A172 (cell line): ENCODE measurements at places on chromosomes 6 and 20.
A peak's percentile ranks its signal among the peaks of the same experiment; 100 is the strongest.

- DNase-seq: no peak
These were observed 87.8 kb upstream of the SIRPA start for GRCh38 chr20:1807394-1807793.

DNA sequence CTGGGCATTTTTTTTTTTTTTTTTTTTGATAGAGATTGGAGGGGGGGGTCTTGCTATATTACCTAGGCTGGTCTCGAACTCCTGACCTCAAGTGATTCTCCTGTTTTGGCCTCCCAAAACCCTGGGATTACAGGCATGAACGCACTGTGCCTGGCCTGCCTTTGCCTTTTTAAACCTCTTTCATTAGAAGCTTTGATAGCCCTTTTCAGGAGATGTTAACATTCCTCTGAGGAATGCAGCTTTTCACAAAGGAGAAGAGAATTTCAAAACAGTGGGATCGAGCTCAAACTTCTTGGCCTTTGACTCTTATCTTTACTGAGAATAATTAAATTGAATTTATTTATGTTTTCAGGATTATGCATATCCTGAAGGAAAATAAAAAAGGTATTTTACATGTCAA is 31.3 kb downstream of the SLC26A8 start:
- no peak for DNase-seq

DNA sequence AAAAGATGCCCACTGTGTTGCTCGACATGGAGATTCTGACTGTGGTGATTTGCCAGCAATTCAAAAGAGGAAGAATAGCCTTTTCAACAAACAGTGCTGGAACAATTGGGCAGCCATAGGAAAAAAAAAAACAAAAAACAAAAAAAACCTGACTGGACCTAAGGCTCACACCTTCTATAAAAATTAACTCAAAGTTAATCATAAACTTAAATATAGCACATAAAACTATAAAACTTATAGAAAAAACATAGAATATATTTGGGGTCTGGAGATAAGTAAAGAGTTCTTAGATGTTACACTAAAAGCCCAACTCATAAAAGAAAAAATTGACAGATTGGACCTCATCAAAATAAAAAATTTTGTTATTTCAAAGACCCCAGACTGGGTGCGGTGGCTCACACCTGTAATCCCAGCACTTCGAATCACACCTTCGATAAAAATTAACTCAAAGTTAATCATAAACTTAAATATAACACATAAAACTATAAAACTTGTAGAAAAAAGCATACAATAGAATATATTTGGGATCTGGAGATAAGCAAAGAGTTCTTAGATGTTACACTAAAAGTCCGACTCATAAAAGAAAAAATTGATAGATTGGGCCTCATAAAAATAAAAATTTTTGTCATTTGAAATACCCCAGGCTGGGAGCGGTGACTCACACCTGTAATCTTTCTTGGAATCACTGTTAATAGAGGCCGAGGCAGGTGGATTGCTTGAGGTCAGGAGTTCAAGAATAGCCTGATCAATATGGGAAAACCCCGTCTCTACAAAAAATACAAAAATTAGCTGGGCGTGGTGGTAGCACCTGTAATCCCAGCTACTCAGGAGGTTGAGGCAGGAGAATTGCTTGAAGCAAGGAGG is 115.6 kb upstream of the FAM83B start:
- DNase-seq: no peak

DNA sequence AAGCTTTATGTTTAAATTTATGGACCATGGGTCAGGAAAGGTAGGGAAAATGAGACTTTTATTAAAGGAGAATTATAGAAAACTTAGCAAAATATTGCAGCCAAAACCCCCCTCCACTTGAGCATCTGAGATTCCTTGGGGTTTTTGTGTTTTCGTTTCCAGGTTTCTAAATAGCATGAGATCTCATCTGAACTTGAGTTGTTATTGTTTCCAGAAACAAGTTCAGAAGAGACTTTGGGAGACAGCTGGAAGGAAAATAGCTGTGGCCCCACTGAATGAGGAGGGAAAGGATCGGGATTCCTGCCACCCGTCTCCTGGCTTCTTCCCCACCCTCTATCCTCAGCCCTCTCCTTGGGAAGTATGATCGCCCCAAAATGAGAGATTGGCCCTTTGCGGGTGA is 75.5 kb downstream of the TBC1D7 start:
- no peak for DNase-seq

DNA sequence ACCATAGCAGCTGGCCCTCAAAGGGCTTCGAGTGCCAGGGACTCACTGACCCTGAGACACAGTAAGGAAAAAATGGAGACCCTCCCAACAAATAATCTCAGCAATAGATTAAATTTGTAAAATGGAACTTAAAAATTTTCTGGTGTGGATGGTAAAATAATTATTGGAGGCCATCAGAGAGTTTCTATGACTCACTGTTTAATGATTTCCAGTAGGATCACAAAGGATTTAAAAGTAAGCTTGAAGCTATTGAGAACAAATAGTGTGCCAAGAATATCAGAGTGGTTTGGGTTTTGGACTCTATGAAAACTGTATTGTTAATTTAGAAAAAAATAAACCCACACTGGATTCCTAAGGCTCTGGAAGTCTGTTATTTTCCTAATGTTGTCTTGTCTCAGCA is 115.2 kb upstream of the AKIRIN2 start:
- no peak for DNase-seq

DNA sequence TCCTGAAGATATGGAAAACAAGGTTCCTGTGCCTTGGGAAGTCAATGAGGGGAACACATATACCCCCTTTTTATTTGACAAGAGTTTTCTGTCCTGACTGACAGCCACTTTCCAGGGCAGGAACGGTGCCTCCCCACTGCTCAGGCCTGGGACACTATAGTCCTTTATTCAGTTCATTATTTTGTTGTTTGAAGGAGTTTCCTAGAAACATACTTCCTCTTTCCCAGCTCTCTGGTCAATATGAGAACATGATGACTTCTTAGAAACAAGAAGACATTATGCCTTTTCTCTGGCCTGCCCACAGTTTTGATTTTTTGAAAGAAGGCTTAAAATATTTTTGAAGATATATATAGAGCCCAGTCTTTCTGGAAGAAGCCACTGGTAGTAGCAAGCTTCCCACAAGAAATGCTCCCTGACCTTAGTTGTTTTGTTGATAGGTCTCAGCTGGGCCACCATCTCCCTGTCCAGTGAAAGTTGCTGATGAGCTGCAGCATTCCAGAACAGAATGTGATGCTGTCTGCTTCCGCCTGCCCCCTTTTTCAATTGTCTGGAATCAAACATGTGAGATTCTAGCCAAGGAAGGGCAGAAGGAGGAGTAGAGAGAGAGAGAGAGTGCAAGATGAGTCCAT is 350.0 kb upstream of the PRND start:
- DNase-seq: no peak

GRCh38 chr6:169344750-169345065 is 91.1 kb upstream of the THBS2 start:
- no peak for DNase-seq

- no peak for DNase-seq
These were observed 24.1 kb upstream of the FOXC1 start for GRCh38 chr6:1585669-1586049.

DNA sequence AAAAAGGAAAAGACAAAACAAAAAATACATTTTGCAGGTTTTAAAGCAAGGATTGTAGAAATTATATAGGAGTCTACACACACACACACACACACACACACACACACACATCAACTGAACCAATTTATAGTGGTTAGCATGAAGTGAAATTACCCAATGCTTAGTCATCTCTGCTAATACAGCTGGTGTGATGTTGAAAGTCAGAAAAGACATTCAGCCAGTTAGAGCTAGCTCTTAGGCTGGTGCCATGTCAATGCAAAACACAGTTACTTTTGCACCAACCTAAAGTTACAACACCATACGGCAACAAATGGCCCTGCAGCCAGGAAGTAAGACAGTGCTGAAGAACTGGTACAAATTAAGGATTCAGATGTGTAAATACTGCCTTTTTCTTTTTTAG is 15.2 kb downstream of the FAM210B start:
- DNase-seq: peak; percentile 85

- DNase-seq: no peak
These were observed 100.3 kb downstream of the TMEM242 start for GRCh38 chr6:157223021-157223430.

GRCh38 chr6:39051399-39052122 is 3.0 kb downstream of the GLP1R start:
- peak; percentile 6 for DNase-seq

DNA sequence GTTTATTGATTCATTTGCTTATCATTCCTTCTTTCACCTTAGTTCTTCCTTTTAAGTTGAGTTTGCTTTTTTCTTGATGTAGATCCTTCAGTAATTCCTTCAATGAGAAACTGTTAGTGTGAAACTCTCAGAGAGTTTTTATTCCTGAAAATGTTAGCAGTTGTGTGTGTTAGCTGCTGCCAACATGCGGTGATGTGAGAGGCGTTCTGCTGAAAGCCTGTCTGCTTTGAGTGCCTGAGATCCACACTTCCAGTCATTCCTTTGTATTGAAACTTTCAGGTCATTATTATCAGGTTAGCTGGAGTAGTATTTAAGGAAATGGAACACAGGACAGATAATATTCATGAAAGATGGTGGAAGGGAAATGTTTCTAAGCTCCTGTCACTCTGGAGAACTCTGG is 70.0 kb upstream of the SUPT3H start:
- DNase-seq: no peak

DNA sequence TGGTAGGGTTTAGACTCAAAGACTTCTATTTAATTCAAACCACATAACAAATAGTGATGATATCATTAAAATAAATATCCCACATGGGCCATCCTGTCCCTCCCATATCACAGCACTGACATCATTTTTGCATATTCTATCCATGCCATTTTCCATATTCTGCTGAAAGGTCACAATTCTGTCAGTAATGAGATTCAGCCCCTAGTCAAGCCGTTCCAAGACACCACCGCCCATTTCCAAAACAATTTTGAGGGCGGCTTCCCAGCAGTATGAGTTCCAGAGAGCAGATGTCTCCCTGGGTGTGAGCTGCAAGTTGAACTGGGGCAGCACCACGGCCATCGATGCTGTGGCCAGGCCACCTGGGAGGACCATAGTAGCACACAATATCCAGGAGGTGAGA is 65.1 kb upstream of the PLEKHG1 start:
- no peak for DNase-seq

GRCh38 chr20:37506152-37506725 is 14.8 kb upstream of the NNAT start:
- no peak for DNase-seq

DNA sequence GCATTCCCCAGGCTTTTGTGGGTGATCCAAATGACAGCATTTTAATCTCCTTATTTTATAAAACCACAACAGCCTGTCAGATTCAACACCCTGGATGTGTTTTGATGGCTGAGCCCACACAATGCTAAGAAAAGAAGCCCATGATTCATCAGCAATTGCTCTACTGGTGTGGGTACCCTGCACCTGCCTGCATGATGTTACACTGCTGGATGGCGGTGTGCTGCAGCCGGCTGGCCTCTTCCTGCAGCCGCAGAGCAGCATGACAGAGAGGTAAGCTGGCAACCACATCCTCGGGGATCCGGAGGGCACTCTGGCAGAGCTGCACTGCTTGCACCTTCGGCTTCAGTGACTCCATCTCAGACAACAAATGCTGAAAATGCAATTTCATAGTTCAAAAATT is 327.5 kb downstream of the SYNE1 start:
- peak; percentile 33 for DNase-seq

- DNase-seq: no peak
These were observed 139.9 kb downstream of the TBXT start for GRCh38 chr6:166027761-166028160.

- no peak for DNase-seq
These were observed 31.2 kb upstream of the MAPK13 start for GRCh38 chr6:36098920-36099647.

- no peak for DNase-seq
These were observed 1.8 kb downstream of the ECHDC1 start for GRCh38 chr6:127341471-127342202.

GRCh38 chr20:37627060-37627766 is 66.6 kb upstream of the CTNNBL1 start:
- peak; percentile 59 for DNase-seq

GRCh38 chr6:167825332-167826229 is 1.1 kb upstream of the AFDN start:
- peak; percentile 9 for DNase-seq

GRCh38 chr6:15089569-15090144 is 156.2 kb upstream of the JARID2 start:
- DNase-seq: no peak

GRCh38 chr20:36342331-36343120 is 36.4 kb downstream of the DLGAP4 start:
- DNase-seq: no peak

DNA sequence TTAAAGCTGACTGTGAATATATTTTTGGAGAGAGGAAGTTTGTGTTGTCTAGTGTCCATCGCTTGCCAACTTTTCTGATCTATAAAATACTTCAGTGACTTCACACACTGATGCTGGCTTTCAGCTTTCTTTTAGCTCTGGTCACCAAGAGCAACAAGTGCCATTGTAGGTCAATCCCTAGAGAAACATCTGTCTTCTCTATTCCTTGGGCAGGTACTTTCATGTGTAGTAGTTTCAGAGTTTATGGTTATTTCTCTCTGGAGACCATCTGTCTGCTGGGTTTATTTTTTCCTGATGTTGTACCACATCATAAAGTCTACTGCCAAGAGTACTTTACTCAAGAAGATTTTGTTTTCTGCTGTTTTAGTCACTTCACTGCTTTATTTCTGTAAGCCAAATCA is 249.9 kb downstream of the KHDC1L start:
- DNase-seq: no peak

DNA sequence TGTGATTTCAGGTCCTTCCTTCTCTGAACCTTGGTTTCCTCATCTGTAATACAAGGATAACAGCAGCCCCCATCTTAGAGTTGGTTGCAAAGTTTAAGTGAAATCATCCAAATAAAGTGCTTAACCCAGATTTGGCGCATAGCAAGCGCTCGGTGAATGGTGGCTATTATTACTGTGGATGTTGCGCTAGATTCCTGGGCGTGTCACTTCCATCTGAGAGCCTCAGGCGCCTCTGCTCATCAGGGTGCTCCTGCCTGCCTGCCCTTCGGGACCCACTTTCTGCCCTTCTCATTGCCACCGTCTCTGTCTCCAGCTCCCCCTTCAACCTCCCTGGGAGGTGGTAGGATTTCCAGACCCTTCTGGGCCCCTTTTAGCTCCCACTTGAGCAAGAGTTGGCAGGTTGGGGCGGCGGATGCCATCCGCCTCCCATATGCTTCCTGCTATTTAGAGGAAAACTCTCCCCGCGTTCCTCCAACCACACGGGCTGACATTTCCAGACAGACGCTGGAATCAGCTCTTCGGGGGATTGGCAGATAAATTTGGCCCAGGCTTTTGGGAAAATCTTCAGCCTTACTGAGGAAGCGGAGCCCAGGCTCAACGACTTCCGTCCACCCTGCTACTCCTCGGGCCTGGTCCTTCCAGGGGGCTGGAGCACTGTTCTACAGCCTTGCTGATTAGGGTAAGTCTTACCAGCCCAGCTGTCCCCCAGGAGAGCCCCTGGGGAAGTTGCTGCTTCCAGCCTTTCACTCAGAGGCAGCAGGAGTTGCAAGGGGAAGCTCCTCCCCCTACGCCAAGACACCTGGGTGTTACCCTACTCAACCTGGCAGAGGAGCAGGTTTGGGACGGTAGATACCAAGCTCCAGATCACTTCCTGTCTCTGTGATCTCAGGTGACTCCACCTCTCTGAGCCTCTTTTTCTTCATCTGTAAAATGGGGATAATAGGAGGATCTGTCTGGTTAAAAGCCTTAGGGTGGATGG is 71.5 kb downstream of the DLGAP4 start:
- DNase-seq: no peak
